Stimulated activated CD4-positive, alpha-beta T cell treated with anti-CD3 and anti-CD28 coated beads, Interleukin-2, amount 100 ng/mL, for 48 hours (primary cell): ENCODE measurements at places on chromosomes 12 and 14.

GRCh38 chr14:75630695-75631452 lies 29.8 kb downstream of the ERG28 start:
- DNase-seq: no peak

DNA sequence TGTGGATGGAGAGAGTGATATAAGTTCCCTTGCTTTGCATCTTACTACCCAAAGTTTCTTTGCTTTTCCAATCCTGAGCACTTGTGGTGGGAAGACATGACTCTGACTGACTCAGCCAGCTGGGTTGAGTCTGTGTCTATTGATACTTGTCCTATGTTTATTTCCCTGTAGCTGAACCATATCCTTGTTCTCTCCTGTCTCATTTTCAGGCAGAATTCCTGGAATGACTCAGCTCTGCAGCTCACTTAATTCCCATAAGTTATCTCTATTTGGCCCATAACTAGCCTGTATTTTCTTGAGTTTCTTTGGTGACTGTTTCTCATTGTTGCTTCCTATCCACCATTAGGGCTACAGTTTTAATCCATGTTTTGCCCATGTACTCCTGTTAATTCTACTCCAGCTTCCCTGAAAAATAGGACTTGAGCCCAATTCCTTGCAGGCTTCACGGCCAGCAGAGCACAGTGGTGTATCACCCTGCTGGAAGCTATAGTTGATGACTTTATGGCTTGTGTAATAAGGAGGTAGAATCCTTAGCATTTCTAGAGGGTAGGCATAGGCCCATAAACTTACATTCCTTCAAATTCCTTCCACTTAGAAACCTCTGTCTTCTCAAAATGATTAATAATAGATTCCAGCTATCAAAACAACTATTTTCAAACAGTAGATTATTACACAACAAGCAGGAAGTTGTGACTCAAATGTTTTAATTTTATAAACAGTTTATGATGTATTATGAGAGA lies 183.1 kb downstream of the TMTC3 start:
- no peak for DNase-seq

DNA sequence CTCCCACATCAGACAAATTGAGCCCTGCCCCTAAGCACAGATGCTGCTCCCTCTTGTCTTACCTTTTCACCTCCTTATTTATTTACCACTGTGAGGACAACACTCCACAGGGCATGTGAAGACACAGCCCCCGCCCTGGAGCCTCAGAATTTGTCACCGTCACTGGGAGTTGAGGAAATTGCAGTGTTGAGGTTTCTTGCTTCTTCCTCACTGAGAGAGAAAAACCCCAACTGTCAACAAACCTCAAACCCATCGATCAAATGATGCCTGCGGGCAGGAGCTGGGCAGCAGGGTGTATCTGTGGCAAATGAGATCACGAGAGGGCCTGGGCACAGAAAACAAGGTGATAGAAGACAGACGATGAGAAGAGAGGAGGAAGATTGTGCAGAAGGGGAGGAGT lies 30.5 kb upstream of the PLEKHG3 start:
- DNase-seq: peak; percentile 10

- DNase-seq: no peak
Observed at GRCh38 chr12:72618764-72619163, 346.6 kb downstream of the TRHDE start.

- no peak for DNase-seq
Observed at GRCh38 chr12:120882055-120882555, 22.1 kb downstream of the SPPL3 start.

GRCh38 chr12:52909331-52909730 lies 4.5 kb upstream of the KRT8 start:
- no peak for DNase-seq

- peak; percentile 44 for DNase-seq
Observed at GRCh38 chr12:47361389-47362021, 281.7 kb upstream of the AMIGO2 start.

- no peak for DNase-seq
Observed at GRCh38 chr12:6899427-6899826, 5.2 kb upstream of the LRRC23 start.

GRCh38 chr14:36935976-36936678 lies 236.3 kb downstream of the SLC25A21 start:
- DNase-seq: no peak

- DNase-seq: no peak
Observed at GRCh38 chr12:57511588-57512325, 8.6 kb downstream of the DDIT3 start.

- no peak for DNase-seq
Observed at GRCh38 chr12:28099871-28100270, 90.4 kb upstream of the CCDC91 start.

- DNase-seq: no peak
Observed at GRCh38 chr12:92338671-92339070, 193.0 kb upstream of the BTG1 start.

DNA sequence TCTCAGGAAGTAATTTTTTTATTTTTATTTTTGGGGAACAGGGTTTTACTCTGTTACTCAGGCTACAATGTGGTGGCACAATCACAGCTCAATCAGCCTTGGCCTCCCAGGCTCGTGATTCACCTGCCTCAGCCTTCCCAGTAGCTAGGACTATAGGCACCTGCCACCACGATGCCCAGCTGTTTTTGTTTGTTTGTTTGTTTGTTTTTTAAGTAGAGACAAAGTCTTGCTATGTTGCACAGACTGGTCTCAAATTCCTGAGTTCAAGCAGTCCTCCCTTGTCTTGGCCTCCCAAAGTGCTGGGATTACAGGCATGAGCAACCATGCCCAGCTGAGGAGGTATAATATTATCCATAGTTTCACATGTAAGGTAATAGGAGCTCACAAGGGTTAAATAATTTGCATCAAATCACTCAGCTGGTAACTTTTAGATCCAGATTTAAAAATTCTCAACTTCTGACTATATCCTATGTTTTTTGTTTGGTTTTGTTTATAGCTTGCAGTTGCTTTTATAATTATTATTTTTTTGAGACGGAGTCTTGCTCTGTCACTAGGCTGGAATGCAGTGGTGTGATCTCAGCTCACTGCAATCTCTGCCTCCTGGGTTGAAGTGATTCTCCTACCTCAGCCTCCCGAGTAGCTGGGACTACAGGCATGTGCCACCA lies 629.3 kb downstream of the DIO2 start:
- no peak for DNase-seq

GRCh38 chr12:78802593-78802992 lies 62.0 kb upstream of the SYT1 start:
- no peak for DNase-seq

GRCh38 chr14:104587641-104588040 lies 8.1 kb downstream of the C14orf180 start:
- DNase-seq: no peak

DNA sequence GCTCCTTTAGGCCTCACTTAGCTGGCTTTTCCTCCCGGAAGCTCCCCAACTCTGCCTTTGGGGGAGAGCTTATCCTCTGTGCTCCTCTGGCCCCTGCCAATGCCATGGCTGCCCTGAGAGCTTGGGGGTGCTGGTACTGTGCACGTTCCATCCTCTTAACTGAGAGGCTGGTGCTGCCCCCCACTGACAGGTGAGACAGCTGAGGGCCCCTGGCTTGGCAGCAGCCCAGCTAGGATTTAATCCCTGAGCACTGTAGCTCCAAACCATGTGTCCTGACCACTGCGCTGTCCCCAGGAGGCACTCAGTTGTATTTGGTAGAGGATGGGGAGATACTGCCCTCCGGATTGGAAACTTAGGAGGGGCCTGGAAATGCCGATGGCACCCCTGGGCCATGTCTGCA lies 46.1 kb downstream of the UBE3B start:
- DNase-seq: no peak

- DNase-seq: no peak
Observed at GRCh38 chr14:101595349-101595748, 34.1 kb downstream of the DIO3 start.

GRCh38 chr12:50951112-50951511 lies 1.2 kb upstream of the HIGD1C start:
- no peak for DNase-seq

DNA sequence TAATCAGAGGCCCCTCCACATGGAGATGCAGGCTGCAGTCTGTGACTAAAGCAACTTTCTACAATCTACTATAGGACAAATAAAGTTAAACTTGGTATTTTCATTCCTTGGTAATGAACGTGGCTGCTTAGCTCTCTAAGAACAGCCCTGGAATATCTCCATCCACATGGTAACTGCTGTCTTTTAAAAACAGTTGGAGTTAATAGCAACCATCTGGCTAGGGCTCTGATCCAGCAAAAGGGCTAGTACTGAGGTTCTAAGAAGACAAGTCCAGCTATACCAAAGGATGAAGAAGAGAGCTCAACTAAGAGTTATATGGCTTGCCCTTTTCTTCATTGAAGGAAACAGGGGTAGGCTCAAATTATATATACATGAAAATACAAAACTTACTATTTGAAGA lies 920.1 kb downstream of the FLRT2 start:
- no peak for DNase-seq

- no peak for DNase-seq
Observed at GRCh38 chr12:49400304-49400703, 33.0 kb downstream of the SPATS2 start.

GRCh38 chr12:131836193-131836592 lies 8.0 kb downstream of the MMP17 start:
- DNase-seq: no peak

DNA sequence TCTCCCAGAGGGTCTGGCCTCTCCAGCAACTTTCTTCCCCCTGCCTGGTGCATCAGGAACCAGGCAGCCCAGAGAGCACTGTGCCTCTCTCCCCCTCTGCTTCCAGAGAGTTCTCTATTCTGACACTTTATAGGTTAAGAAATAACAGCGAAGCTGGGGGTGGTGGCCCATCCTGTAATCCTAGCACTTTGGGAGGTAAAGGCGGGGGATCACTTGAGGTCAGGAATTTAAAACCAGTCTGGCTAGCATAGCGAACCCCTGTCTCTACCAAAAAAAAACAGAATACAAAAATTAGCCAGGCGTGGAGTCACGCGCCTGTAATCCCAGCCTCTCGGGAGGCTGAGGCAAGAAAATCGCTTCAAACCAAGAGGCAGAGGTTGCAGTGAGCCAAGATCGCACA lies 58.3 kb downstream of the ESRRB start:
- DNase-seq: no peak

DNA sequence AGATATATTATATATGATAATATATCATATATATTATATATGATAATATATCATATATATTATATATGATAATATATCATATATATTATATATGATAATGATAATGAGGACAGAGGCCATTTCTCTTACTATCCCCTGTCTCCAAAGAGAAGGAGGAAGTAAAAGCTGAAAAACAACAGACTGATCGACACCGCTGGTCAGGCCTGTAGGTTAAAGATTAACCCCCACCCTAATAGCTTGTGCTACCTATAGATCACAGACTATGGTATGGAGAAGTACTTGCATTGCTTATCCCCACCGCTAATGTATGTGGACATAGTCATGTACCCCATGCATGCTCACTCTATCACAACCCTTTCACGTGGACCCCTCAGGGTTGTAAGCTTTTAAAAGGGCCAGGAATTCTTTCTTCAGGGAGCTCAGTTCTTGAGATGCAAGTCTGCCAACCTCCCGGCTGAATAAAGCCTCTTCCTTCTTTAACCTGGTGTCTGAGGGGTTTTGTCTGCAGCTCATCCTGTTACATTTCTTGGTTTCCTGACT lies 786.1 kb upstream of the TMEM132C start:
- DNase-seq: no peak

DNA sequence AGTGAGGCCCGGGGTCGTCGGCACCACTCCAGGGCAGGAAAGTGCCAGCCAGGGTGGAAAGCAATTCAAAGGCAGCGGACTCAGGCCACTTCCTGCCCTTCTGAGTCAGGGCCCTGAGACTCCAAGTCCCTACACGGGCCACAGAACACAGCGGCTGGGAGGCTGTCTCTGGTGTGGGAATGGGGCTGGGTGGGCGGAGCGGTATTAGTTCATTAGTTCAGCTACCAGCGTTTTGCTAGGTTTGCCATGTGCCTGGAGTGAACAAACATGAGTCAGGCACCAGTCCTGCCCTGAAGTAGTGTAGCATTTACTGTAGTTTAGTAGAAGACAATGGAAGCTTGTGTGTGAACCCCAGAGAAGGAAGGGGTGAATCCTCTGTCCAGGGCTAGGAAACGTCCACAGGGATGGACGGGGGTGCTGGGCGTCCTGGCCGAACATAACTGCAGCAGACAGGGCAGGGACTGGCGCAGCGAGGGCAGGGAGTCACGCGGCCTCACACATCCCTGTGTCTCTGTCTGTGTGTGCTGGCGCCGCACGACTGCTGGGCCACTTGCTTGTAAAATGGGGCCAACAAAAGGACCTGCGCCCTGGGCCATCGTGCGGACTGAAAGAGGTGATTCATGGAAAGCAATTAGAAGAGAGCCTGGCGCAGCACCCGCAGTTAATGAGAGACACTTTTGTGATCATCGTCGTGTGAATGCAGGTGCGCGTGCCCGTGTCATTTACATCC lies 186.4 kb upstream of the PRMT8 start:
- no peak for DNase-seq

DNA sequence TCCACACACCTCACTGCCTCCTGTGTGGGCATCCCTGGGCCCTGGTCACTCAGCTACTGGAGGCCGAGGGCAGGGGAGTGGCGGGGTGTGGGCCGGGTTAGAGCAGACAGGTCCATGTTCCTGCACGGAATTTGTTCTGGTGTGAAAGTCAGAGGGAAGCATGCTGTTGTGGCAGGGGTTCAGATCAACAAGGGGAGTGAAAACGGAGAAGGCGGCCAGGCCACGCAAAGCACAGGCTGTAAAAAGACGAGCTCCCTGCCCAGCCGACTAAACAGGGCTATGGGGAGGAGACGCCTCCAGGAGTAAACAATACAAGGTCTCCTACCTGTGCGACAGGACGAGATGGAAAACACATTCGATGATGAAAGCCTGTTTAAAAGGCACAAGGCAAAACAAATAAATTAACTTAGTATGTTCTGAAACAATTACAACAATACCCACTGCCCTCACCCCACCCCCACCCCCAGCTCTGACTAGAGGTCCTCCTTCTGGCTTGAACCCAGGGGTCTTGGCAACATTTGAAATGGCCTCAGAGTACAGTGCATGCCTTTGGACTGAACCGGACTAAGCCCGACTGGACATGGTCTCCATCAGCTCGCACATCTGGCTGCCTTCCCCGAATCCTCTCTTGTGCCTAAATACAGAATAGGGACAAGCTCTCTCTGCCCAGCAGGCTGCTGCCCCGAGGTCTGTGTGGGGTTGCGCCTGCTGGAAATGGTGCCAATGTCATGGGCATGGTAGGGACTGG lies 274.9 kb upstream of the DIO3 start:
- DNase-seq: no peak

DNA sequence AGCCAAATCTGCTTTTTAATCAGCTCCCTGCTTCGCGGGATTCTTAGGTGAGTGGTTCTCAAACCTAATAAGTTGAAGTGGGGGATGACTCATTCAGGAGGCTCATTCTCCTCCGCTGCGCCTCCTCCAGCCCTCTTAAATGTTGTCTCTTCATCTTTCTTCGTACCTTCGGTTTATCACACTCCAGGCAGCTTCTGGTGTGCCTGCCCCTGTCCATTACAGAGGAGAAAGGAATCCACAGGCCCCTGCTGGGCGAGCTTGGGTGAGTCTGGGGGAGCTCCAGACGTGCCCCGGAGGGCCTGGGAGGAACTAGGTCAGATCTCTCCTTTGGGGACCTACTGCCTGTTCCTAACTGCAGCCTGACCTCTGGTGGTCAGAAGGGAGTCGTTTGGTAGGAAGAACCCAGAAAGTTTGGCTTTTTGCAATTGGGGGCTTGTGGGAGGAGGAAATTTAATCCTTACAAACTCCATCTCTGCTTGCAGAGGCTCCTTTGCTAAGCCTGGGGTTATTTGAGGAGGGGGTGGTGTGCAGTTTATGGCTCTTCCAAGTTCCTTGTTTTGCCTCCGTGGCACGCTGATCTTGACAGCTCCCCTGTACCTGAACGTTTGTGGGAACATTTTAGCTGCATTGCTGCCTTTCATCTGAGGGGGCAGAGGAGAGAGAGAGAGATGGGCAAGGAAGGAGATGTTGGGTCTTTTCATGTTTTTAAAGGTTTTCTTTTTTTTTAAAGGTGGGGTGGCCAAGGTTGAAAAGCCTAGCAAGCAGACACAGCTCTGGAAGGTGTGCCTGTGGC lies 84.1 kb upstream of the GNG2 start:
- DNase-seq: no peak
